ENCODE measurements at places on chromosomes 3 and 15.

- DNase-seq, result no peak
These were observed 16.7 kb downstream of the KIF9 start for GRCh38 chr3:47265725-47266428.

GRCh38 chr15:49154799-49155109 lies 645 bp downstream of the COPS2 start:
- DNase-seq, result no peak

DNA sequence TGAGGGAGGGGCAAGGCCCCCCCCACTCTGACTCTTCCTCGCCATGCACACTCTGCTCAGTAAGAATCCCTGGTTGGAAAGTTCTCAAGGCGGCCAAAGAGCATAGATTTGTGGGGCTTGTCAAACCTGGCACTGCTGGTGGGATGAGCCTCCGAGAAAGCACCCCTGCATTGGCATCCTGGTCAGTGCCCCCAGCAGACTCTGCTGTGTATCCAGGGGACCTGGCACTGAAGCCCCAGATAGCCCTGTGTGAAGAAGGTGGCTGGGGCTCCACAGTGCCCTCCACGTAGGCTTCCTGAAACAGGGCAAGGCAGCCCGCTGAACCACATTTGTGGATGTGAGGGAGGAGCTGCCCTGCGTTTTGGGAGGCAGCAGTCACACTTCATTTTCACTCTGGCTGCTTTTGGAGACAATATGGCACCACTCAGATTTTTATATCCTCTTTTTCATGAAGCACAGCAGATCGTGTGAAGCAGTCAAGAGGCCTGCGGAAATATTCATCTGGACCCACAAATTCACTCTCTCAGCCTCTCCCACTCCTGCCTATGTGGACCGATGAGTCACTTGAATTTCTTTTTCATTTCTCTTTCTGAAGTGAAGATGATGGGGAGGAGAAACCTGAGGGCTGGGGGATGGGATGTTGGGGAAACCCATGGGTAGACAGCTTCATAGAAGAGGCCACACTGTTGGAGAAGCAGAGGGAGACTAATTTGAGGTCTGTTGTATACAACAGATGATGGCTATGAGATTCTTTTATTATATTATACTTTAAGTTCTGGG lies 88.7 kb upstream of the BCL6 start:
- peak; percentile 14 for DNase-seq

- DNase-seq, result no peak
These were observed 260.1 kb upstream of the RASGRP1 start for GRCh38 chr15:38824719-38825118.

GRCh38 chr15:31439328-31439727 lies 112.7 kb downstream of the KLF13 start:
- DNase-seq, result peak; percentile 34

DNA sequence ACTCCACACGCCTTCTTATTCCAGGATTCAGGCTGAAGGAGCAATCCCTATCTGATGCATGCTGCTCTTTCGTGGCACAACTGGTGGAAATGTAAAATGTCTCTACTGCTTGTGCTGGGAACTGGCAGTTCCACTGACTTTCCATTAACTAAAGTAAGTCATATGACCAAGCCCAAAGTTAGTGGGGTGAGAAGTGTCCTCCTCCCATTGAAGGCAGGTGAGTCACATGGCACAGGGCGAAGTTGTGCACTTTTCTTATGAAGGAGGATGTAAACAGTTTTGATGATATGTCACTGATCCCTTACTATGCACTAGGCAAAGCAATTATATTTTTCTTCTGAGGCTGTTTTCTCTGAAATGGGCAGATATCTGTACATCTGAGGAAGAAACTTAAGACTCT lies 51.6 kb downstream of the SLC7A14 start:
- DNase-seq, result no peak

DNA sequence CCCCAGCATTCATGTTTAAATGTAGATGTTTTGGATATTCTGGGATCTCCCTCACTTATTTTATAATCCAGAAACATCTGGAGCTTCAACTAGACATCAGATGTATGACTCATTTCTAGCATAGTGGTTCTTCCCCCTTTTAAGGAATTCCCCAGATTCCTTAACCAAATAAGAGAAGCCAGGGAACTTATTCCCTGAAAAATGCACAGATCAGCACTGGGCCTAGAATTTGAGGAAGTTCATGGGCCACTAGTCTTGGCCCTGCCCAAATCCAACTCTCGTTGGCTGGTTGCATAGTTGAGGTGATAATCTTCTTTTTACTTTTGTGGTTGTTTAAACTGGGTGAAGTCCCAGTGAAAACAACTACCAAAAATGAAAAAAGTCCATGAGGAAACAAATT lies 20.4 kb downstream of the RARRES1 start:
- DNase-seq, result no peak

- no peak for DNase-seq
These were observed 999 bp upstream of the KIF7 start for GRCh38 chr15:89656116-89656815.

- no peak for DNase-seq
These were observed 124.1 kb downstream of the GADL1 start for GRCh38 chr3:30770387-30770786.

- no peak for DNase-seq
These were observed 89.4 kb upstream of the ANKRD34C start for GRCh38 chr15:79193103-79193502.

DNA sequence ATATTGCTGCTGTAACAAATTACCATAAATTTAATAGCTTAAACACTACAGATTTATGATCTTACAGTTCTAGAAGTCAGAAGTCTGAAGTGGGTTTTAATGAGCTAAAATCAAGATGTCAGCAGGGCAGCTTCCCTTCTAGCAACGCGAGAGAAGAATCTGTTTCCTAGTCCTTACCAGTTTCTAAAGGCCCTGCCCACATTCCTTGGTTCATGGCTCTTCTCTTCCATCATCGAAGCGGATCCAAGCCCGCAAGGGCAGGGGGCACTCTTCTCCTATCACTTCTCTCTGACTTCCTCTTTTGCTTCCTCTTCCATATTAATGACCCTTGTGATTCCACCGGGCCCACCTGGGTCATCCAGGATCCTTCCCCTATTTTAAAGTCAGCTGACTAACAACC lies 16.1 kb downstream of the MINDY4B start:
- no peak for DNase-seq

GRCh38 chr3:189684317-189684716 lies 53.1 kb downstream of the TP63 start:
- no peak for DNase-seq

DNA sequence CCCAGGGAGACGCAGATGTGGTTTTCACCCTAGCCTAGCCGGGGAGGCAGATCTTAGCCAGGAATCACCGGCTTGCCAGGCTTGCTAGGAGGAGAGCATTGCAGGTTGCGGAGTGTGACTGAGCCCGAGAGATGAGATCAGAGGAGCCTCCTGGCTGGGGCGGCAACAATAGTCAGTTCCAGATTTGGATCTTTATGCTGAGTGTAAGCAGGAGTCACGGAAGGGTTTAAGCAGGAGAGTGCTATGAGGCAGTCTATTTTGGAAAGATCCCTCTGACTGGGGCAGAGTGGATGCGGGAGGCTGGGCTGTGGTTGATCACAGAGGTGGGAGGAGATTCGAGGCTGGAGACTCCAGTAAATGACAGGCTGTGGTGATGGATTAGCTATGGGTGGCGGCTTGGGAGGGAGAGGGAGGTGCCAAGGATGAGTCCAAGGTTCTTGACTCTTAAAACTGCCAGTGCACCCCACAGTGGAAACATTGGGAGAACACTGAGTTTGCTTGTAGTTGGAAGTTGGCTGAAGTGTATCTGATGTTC lies 10.4 kb upstream of the BAHD1 start:
- DNase-seq, result no peak

- DNase-seq, result no peak
These were observed 10.5 kb downstream of the GABRG3 start for GRCh38 chr15:26981492-26981891.

DNA sequence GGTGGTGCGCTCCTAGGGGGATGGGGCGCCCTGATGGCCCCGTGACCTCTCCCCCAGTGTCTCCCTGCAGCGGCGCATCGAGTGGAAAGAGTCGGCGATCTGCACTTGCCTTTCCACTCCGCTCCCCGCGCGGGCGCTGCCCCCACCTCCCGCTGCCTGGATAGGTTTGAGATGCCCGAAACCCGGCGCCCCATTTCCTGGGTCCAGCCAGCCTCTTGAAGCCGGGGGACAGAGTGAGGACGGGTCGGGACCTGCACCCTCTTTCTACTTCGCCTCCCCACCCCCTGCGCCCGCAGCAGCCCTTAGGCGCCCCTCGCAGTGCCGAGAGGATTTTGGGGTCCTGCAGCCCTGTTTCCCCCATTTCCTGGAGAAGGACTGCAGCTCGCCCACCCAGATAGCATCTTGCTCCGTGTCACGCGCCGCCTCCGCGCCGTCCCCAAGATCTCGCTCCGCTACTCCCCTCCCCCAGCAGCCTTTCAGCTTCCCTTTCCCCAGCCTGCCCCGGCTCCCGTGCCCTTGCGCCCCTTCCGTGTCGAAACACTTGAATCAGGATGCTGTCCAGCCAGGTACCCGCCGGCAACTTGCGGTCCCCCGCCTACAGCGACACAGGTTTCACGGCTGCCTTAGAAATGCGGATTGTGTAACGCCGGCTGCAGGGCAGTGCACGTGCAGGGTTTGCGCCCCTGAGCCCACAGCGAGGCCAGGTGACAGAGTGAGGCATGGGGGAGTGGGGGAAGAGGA lies 519 bp downstream of the ABHD6 start:
- no peak for DNase-seq

DNA sequence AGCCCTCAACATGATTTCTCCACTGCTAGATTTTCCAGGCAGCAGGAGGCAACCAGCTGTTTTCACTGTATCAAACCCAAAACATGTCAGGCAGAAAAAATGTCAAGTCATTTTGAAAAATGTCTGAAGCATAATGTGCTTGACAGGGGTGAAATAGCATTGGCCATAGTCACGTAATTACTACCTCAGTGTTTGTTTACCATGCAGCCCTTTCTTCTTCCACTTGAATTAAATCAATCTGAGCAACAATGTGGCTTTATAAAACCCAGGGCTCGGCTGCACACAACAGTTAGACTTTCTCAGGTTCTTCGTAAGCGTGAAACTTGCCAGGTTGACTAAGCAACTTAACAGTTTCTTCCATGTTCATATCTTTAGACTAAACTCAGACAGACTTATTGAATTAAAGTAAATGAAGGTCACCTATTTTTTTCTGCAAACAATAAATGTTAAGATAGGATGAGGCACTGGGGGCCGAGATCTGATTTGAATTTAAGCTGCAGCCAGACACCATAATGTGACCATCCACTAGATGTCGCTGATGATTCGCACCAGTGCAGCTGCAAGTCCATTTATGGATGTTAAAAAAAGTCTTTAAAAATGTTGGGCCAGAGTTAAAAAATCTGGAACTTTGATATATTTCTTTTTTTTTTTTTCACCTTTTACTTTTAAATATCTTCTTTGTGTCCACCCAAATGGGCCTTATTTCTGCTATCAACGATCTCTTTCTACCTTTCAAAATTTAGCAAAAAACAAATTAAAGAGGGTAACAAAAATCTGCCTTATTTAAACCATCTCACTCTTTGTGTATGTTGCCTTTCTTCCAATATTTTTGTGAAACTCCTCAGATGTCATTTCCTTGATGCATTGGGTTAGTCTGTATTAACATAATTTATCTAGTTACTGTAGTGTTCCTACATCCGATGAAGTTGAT lies 305.9 kb downstream of the CACNA2D3 start:
- DNase-seq, result peak; percentile 23

DNA sequence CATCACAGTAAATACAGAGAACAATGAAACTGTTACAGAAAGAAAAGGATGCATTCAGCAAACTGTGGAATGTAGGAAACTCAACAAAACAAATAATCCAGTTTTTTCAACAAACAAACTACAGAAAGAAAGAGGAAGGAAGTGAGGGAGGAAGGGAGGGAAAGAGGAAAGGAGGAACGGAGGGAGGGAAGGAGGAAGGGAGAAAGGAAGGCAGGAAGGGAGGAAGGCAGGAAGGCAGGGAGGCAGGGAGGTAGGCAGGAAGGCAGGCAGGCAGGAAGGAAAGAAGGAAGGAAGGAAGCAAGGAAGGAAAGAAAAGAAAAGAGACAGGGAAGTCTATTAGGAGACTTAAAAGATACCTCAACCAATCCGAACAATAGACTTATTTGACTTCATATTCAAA lies 135.7 kb downstream of the EFHB start:
- no peak for DNase-seq

- no peak for DNase-seq
These were observed 1429.6 kb upstream of the ALCAM start for GRCh38 chr3:103937094-103937493.

DNA sequence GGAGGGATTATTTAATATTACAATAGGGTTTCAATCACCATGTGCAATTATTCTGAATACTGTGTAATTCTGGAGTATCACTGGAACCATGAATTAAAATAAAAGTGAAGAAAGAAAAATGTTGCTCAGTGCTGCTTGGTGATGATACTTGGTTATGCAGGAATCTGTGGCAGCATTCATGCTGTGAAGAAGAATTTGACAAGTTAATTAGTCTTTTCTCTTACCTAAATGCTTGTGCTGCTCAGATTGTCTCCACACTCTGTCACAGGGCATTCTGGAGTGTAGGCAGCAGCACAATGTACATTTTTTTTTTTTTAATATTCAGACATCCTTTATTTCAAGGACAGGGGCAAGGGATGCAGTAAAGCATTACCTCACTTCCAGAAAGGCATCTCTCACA lies 749.3 kb upstream of the CADM2 start:
- no peak for DNase-seq

- no peak for DNase-seq
These were observed 82.2 kb upstream of the EPHA3 start for GRCh38 chr3:89025185-89025584.

DNA sequence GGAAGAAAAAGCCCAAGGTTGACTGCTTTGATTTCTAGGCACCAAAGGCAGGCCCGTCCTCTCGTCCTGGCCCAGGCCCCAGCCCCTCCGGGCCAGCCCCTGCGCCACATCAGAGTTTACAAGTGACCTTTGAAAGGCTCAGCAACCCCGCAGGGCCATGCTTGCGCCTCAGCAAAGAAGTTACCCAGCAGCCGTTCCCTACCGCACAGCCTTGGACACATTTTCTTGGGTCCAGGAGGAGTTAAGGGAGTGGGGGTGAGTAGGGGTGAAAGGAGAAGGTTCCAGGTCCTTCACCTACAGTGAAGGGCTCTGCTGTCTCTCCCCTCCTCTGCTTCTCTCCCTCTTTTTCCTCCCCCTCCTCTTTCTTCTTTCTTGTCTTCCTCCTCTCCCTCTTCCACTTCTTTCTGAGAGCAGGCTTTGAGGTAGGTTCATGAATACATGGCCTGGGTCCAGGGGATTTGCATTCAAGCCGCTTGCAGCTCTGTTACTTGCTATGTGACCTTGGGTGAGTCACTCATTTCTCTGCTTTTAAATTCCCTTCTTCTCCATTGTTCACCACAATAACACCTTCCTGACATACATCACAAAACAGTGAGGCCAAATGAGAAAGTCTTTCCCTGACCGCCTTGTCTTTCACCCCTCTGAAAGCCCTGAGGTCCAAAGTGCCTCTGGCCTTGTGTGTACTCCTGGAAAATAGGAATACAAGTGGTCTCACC lies 223.3 kb upstream of the TPRG1 start:
- DNase-seq, result no peak

DNA sequence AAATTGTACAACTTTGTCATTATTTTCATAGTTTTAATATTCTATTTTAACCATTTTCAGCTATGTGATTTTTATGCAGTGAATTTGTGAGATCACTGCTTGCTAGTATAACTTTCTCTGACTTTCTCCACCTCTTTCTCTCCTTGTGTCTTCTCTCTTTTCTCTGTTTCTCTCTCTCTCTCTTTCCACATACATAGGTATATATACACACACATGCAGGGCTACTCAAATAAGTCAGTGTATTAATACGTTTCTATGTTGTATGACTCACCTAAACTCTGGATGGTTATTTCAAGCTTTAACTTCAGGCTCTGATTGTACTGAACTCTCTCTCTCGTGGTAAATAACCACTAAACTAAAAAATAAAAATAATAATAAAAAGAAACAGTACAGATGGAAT lies 1389.3 kb upstream of the ALCAM start:
- DNase-seq, result no peak

Measured in stimulated activated CD4-positive, alpha-beta T cell treated with anti-CD3 and anti-CD28 coated beads, Interleukin-15, amount 100 ng/mL, for 48 hours (primary cell).